ENCODE measurements at places on chromosomes 1 and 21.
A peak's percentile ranks its signal among the peaks of the same experiment; 100 is the strongest.

GRCh38 chr1:25503551-25504426, 39.6 kb upstream of the LDLRAP1 start:
- peak; percentile 88 for DNase-seq

GRCh38 chr1:108646648-108647269, 14.1 kb downstream of the HENMT1 start:
- peak; percentile 85 for DNase-seq

DNA sequence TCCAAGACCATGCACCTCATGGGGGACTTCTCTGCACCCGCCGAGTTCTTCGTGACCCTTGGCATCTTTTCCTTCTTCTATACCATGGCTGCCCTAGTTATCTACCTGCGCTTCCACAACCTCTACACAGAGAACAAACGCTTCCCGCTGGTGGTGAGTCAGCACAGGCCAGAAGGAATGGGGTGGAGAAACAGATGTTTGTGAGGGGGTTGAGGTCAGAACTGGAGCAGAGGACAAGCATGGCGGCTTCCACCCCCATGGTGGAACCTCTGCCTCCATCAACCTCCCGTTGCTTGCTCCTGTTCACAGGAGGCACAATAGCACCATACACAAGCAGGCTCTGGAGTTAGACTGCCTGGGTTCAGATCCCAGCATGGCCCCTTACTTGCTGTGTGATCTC, 6.9 kb upstream of the ATXN7L2 start:
- no peak for DNase-seq

- no peak for DNase-seq
Measured at GRCh38 chr1:21278208-21278859, 11.9 kb downstream of the ECE1 start.

- DNase-seq, result no peak
Measured at GRCh38 chr1:160552425-160552824, 26.9 kb downstream of the CD84 start.
